ENCODE measurements at places on chromosomes 6 and 20.

DNA sequence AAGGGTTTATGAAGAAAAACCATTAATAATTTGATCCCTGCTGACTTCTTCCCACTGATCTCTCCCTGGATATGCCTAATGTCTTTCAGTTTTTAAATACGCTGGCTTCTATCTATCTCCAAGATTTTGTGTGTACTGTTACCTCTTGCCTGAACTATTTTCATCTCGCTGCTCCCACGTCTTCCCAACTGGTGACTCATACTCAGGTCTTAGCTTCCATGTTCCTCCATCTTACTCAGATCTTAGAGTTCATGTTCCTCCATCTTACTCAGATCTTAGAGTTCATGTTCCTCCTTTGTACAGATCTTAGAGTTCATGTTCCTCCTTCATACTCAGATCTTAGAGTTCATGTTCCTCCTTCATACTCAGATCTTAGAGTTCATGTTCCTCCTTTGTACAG, 21.6 kb downstream of the GPR6 start:
- no peak for DNase-seq

GRCh38 chr6:1230689-1231605, 81.0 kb upstream of the FOXQ1 start:
- DNase-seq: no peak

- no peak for DNase-seq
Observed at GRCh38 chr20:37598100-37598543, 70.4 kb upstream of the BLCAP start.

DNA sequence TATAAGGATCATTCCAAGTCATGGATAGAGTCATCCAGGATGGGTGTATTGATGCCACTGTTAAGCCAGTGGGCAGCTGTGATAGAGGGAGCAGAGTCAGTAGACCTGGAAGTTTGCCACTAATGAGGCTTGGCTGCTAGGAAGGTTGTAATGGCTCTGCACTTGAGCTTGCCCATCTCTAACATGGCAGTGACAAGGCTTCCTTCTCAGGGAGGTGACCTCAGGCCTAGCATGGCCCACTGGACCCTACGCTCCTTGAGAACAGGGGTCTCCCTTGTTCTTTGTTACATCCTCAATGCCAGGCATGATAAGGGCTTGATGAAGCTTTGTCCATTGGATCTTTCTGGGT, 155.1 kb downstream of the CD83 start:
- DNase-seq: no peak

DNA sequence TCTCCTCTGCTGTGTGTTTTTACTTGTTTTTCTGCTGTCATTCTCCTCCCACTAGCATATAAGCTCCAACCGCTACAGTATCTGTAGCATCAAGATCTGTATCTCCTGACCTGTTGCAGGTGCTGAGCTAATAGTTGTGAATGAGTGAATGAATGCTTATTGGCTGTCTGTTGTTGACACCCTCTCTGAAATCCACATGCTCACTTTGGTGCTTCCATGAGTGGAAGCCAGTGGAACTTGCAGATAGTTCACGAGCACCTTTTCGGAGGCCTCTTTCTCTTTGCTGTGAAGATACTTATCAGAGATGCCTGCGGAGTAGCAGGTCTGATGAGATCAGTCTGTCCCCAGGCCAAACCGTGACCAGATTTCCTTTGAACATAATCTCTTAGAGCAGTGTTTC, 117.3 kb downstream of the EYA2 start:
- no peak for DNase-seq

DNA sequence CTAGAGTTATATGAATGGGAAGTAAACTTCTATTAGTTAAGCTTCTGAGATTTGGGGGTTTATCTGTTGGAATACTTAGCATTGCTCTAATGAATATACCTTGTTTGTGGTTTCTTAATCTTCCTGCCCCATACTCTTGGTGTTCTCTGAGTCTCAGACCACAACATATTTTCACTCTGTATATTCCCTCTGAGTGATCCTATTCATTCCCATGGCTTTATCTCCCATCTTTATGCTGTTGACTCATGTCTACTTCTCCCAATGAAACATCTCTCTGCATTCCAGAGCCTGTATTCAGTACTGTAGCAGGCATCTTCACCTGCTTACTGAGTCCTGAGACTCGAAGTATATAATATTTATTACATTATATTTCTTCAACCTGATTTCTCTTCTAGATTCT, 283.7 kb upstream of the MAP3K7 start:
- no peak for DNase-seq

DNA sequence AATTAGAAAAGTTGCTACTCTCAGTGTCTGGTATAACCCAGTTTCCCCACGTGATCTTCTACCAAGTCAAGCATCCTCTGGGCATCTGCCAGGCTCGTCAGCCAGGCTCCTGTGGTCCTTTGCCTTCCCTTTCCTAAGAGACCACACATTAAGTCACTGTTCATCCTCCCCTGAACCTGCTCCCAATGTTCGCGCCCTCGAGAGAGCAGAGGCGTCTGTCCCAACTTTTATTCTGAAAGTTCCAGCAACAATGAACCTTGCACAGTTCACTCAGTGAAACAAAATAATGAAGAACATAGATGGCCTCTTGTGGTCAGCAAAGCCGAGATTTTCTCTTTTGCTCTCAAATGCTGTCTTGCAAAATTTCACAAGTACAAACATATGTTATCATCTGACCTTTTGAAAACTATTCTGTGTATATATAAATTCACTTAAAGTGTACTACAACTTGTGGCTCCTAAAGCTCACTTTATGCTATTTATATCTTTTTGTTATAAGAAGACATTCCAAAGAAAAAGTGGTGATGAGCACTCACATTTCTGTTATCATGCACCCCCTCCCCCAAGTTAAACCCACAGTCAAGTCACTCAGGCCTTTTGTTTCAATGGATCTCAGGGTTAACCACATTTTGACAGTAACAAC, 39.2 kb upstream of the NHSL1 start:
- no peak for DNase-seq

DNA sequence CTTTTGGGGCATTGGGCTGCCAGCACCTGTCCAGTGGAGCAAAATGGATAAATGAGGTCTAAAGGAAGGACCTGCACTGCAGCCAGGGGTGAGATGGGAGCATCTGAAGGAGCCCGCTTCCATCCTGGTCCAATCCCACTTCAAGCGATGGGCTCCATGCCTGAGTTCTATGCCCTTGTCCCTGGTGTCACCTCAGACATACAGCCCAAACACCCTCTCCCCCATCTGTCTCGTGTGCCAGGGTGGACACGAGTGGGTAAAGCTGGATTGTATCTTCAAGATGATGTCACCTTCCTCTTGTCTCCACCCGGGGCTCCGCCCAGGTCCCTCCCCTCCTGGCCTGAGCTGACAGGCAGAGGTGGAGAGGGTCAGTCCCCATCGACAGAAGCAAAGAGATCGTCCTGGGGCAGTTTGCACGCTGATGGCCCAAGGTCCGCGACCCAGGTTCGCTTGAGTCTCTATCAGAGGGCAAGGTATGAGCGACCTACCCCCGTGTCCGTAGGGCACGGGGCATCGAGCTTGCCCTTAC, 544 bp downstream of the SMIM29 start:
- no peak for DNase-seq

GRCh38 chr6:129969064-129969463, 49.3 kb upstream of the L3MBTL3 start:
- DNase-seq: no peak

GRCh38 chr20:47886454-47887041, 101.3 kb upstream of the SULF2 start:
- DNase-seq: no peak

DNA sequence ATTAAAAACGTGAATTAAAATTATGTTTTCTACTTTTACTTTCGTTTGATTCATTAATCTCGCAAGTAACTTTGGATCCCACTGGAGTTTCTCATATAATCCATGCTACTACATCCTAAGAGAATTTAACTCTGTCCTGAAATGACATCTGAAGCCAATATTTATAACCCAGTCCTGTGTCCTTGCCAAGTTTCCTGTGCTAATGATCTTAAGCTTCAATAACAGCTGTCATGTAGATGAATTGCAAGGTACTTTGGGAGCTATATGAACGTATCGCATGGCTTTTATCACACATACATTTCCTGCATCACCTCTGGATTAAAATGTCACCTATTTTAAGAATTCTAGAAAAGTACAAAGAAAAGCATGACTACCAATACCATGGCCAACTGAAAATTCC, 833.8 kb upstream of the CITED2 start:
- DNase-seq: no peak

- DNase-seq: no peak
Observed at GRCh38 chr6:127365874-127366273, 22.5 kb upstream of the ECHDC1 start.

Measured in stimulated activated CD4-positive, alpha-beta T cell treated with anti-CD3 and anti-CD28 coated beads, Interleukin-2, amount 100 ng/mL, for 48 hours (primary cell).